Pericardium fibroblast (primary cell): ENCODE measurements at places on chromosomes 1 and 21. TPM values are rescaled to one million over a fixed set of nuclear protein-coding genes. Genes with fewer than 3 reads are reported as not detected.

Gene FNDC7
- total RNA-seq: not detected in 2 replicates

Gene USH2A
- not detected in 2 replicates for total RNA-seq

Gene CFHR3
- not detected in 2 replicates for total RNA-seq

Gene TMEM52
- total RNA-seq: 1.3 TPM in 1 of 2 replicates, not detected in the other

Gene TRIM45
- total RNA-seq: 2.1 and 3.0 TPM in 2 replicates

Gene C21orf91
- 4.0 and 4.6 TPM in 2 replicates for total RNA-seq

Gene EPS8L3
- not detected in 2 replicates for total RNA-seq

Gene TFAP2E
- total RNA-seq: 0.17 and 0.82 TPM in 2 replicates

Gene METTL18
- 7.7 and 9.3 TPM in 2 replicates for total RNA-seq

Gene HES3
- not detected in 2 replicates for total RNA-seq

Gene NBPF4
- total RNA-seq: not detected in 2 replicates

Gene ATP13A2
- total RNA-seq: 26.8 and 40.1 TPM in 2 replicates

Gene CTH
- total RNA-seq: 9.0 and 15.3 TPM in 2 replicates

Gene OR2T2
- total RNA-seq: not detected in 2 replicates

Gene RIPPLY3
- not detected in 2 replicates for total RNA-seq

Gene CFAP141
- total RNA-seq: not detected in 2 replicates

Gene SYT14
- total RNA-seq: 0.26 and 0.35 TPM in 2 replicates

Gene DIO1
- total RNA-seq: not detected in 2 replicates

Gene PI4KB
- 44.9 and 69.8 TPM in 2 replicates for total RNA-seq

Gene KMO
- not detected in 2 replicates for total RNA-seq

Gene LCE1F
- not detected in 2 replicates for total RNA-seq

Gene CRP
- 0.23 TPM in 1 of 2 replicates, not detected in the other for total RNA-seq

Gene CFHR4
- total RNA-seq: not detected in 2 replicates

Gene CENPF
- 1.7 and 1.9 TPM in 2 replicates for total RNA-seq

Gene UHMK1
- 24.1 and 25.0 TPM in 2 replicates for total RNA-seq

Gene NIT1
- 20.6 and 24.7 TPM in 2 replicates for total RNA-seq

Gene CLCA1
- not detected in 2 replicates for total RNA-seq

Gene FAM131C
- 0.23 and 1.3 TPM in 2 replicates for total RNA-seq

Gene APH1A
- total RNA-seq: 92.1 and 92.4 TPM in 2 replicates

Gene PAQR7
- total RNA-seq: 6.1 and 7.2 TPM in 2 replicates

Gene ZNF648
- not detected in 2 replicates for total RNA-seq

Gene TFF2
- not detected in 2 replicates for total RNA-seq

Gene FHAD1
- 0.26 TPM in 1 of 2 replicates, not detected in the other for total RNA-seq

Gene TAS1R1
- total RNA-seq: 0.17 TPM in 1 of 2 replicates, not detected in the other

Gene GOLT1A
- not detected in 2 replicates for total RNA-seq

Gene TEDDM1
- not detected in 2 replicates for total RNA-seq

Gene ARHGEF10L
- 10.6 and 10.7 TPM in 2 replicates for total RNA-seq

Gene OR2L3
- not detected in 2 replicates for total RNA-seq

Gene RC3H1
- total RNA-seq: 7.5 and 11.6 TPM in 2 replicates

Gene CLEC20A
- not detected in 2 replicates for total RNA-seq

Gene TMPRSS2
- total RNA-seq: not detected in 2 replicates

Gene GABRD
- not detected in 2 replicates for total RNA-seq

Gene LCE3D
- total RNA-seq: not detected in 2 replicates

Gene PRDM2
- total RNA-seq: 8.3 and 10.5 TPM in 2 replicates

Gene ACAP3
- total RNA-seq: 28.4 and 41.5 TPM in 2 replicates

Gene NBPF11
- total RNA-seq: 3.0 and 4.5 TPM in 2 replicates

Gene S100A3
- total RNA-seq: 2.5 and 10.0 TPM in 2 replicates

Gene TSPAN1
- total RNA-seq: 0.12 TPM in 1 of 2 replicates, not detected in the other

Gene OR2G6
- total RNA-seq: not detected in 2 replicates

Gene TINAGL1
- 9.1 and 65.9 TPM in 2 replicates for total RNA-seq

Gene FAM78B
- 0.12 and 2.8 TPM in 2 replicates for total RNA-seq

Gene SYCP1
- not detected in 2 replicates for total RNA-seq

Gene RGS7
- not detected in 2 replicates for total RNA-seq
